ENCODE measurements at places on chromosomes 7 and 10.

- no peak for DNase-seq
These were observed 44.5 kb upstream of the AP5Z1 start for GRCh38 chr7:4730971-4731370.

DNA sequence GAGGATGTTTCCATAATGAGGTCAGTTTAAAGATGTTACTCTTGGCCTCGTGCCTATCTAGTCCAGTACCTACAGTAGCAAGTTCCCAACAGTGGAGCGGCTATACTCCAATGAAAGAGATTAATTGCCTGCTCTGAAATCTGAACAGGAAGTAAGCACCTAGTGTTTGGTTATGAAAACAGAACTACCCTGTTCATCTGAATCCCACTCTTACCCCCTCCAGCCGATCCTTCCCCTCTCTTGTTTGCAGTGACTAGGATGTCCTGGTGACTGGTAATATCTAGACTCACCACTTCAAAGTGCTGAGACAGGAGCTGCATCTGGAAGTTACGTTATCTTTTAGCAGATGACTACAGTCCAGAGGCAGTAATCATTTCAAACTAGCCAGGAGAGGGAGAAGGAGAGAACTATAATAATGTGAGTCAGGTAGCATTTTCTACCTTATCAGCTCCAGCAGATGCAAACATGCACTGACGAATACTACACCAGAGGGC is 666.7 kb upstream of the NRP1 start:
- DNase-seq: no peak

DNA sequence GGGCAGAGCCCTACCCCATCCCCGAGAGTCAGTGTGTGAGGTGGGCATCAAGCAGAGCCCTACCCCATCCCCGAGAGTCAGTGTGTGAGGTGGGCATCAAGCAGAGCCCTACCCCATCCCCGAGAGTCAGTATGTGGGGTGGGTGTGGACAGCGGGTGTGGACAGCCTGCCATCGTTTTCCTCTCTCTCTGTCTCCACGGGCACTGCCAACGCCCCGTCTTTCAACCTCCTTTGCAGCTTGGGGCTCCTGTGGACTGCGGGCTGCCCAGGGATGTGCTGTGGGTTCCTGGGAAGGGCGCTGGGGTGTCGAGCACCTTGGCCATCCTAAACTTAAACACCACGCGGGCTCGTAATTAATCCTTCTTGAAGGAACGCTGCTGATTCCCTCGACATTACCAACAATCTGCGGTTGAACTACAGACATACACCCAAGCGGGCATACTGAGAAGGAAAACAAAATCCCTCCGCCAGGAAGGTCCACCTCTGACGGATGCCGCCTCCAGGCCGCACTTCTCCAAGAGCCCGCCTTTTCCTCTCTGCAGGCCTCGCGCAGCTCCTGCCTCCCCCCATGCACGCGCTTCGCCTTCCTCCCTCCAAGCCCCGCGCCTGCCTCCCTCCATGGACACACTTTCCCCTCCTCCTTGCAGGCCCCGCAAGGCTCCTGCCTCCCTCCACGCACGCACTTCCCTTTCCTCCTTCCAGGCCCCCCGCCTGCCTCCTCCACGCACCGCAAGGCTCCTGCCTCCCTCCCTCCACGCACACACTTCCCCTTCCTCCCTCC is 65.1 kb downstream of the ADARB2 start:
- no peak for DNase-seq

GRCh38 chr10:20302033-20302432 is 485.8 kb downstream of the PLXDC2 start:
- DNase-seq: no peak
